Glomerular endothelial cell (primary cell): ENCODE measurements at places on chromosomes 4 and X. TPM values are rescaled to one million over a fixed set of nuclear protein-coding genes. Genes with fewer than 3 reads are reported as not detected.

SMAD1 gene
- 202 and 264 TPM in 2 replicates for total RNA-seq

NEXMIF gene
- under 0.01 TPM in 1 of 2 replicates, not detected in the other for total RNA-seq

DDIT4L gene
- total RNA-seq: 0.58 and 6.9 TPM in 2 replicates

GLOD5 gene
- not detected in 2 replicates for total RNA-seq

GAGE12H gene
- not detected in 2 replicates for total RNA-seq

TLR10 gene
- total RNA-seq: not detected in 2 replicates

SPANXB1 gene
- not detected in 2 replicates for total RNA-seq

RBMX2 gene
- 14.4 and 19.7 TPM in 2 replicates for total RNA-seq

TIGD4 gene
- total RNA-seq: 0.19 TPM in 1 of 2 replicates, not detected in the other

ZMAT1 gene
- total RNA-seq: 1.6 and 4.8 TPM in 2 replicates

SMPX gene
- total RNA-seq: not detected in 2 replicates

BOD1L1 gene
- 23.6 and 36.6 TPM in 2 replicates for total RNA-seq

RHOXF1 gene
- not detected in 2 replicates for total RNA-seq

RHOXF2 gene
- total RNA-seq: not detected in 2 replicates

LRBA gene
- 23.7 and 28.3 TPM in 2 replicates for total RNA-seq

ADRA2C gene
- total RNA-seq: 0.19 and 0.93 TPM in 2 replicates

RNF128 gene
- total RNA-seq: 0.47 and 1.1 TPM in 2 replicates

CSN1S1 gene
- total RNA-seq: not detected in 2 replicates

FHDC1 gene
- 0.24 and 0.88 TPM in 2 replicates for total RNA-seq

C1GALT1C1 gene
- total RNA-seq: 42.0 and 60.4 TPM in 2 replicates

VCX2 gene
- total RNA-seq: not detected in 2 replicates

MTTP gene
- total RNA-seq: not detected in 2 replicates

SPIN4 gene
- total RNA-seq: 13.7 and 16.6 TPM in 2 replicates

UGT2B28 gene
- not detected in 2 replicates for total RNA-seq
